ENCODE measurements at places on chromosomes 1 and 21.
A peak's percentile ranks its signal among the peaks of the same experiment; 100 is the strongest.

DNA sequence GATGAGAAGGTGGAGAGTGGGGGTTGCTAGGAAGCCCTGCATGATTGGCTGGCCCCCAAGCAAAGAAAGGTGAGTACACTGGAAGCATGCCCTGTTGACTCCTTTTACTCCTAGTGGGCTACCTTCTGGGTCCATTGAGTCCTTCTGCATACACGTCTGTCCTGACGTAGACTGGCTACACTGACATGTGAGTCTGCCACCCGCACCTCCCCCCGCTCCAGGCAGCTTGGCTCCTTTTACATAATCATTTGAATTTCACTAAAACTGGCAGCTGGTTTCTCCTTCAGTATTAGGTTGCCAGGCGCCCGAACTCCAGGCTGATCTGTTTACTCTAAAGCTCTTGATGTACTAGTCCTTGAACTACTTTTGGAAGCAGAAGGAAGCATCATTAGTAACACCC is 8.7 kb downstream of the MRPS21 start:
- no peak for DNase-seq

DNA sequence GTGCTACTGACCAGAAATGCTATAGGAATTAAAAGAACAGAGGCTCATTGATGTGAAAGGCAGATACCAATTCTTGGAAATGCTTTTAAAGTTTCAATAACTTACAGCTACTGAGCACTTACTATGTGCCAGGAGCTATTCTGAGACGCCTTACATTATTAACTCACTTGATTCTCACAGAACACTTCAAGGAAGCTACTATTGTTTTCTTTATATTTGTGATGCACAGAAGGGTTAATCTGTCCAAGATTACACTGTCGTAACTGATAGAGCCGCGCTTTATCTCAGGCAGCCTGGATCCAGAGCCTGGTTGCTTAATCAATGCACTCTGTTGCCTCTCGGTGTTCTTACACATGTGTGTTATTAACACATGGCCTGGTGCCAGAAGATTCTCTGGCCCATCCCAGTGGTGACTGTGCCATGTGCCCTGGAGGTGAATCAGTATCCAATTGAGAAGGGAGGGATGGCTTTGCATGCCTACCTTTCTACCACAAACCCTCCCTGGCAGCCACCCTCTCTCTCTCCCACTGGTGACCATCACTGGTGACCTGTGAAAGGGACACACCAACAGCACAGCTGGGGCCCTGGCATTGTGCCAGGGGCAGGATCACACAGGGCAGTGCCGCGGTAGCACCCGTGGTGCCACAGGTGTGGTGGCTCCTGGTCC is 8.8 kb downstream of the FMO1 start:
- DNase-seq = peak; percentile 80

- no peak for DNase-seq
Measured at GRCh38 chr21:41164981-41165655, 2.8 kb upstream of the BACE2 start.

DNA sequence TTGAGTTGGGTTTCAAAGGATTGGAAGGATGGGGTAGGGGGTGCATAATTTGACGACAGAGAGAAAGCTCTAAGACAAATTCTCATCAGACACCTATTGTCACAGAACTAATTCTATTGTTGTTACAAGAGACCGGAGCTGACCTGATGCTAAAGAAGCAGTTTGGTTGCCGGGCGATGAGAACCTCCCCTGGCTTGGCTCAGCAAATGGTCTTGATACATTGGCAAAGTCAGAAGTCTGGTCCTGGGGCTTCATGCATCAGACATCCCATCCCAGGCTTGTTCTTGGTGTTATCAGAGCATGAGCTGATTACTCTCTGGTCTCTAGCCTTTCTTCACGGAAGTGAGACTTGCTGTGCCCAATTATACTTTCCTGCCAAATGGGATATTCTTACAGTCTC is 15.4 kb downstream of the TRIM67 start:
- no peak for DNase-seq

DNA sequence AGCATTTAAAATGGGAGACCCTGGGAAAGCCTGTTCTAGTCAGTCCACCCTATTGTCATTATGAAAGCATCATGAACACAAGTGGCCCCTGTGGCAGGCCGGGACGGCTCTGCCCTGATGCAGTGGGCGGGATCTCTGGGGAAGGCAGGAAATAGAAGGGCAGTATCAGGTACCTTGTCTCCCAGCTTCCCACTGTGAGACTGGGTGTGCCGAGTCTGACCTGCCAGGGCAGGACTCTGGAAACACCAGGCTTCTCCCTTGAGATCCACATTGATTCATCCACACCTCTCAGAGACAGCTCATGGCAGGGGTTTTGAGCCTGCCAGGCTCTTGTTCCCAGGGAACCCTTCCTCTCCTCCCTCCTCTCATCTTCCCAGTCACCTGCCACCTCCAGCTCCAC is 24.5 kb upstream of the GNPAT start:
- DNase-seq = no peak

GRCh38 chr21:44681861-44682579 is at the start of gene KRTAP12-1:
TSS of gene KRTAP12-1 (minus strand) at chr21:44682163. CDS start at chr21:44682123, 40 bp downstream.
- no peak for DNase-seq

DNA sequence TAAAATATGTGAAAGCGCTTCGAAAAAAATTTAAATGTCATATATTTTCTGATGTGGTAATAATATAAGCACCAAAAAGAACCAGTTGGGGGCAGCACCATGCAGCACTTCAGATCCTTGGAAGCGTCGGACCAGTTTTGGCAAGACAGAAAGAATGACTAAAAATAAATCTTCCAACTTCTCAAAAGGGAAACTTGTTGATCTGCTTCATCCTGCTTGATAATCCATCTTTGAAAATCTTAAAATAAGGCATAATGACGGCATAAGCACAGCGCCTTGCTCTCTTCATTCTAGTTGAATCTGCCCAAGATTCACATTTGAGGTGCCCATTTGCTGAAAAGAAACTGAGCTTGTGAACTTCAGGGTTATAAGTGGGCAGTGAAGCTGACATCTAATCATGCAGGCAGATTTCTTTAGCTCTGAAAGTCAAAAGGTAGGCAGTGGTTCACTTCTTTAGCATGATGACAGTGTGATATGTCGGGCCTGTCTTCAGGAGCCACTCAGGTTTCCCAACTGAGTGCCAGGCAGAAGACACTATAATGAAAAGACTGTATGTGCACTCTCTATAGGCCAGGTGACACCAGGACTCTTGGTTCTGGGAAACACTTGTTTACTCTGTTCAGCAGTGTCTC is 19.8 kb upstream of the MUTYH start:
- peak; percentile 55 for DNase-seq

- no peak for DNase-seq
Measured at GRCh38 chr1:215188302-215188950, 105.9 kb downstream of the KCNK2 start.

DNA sequence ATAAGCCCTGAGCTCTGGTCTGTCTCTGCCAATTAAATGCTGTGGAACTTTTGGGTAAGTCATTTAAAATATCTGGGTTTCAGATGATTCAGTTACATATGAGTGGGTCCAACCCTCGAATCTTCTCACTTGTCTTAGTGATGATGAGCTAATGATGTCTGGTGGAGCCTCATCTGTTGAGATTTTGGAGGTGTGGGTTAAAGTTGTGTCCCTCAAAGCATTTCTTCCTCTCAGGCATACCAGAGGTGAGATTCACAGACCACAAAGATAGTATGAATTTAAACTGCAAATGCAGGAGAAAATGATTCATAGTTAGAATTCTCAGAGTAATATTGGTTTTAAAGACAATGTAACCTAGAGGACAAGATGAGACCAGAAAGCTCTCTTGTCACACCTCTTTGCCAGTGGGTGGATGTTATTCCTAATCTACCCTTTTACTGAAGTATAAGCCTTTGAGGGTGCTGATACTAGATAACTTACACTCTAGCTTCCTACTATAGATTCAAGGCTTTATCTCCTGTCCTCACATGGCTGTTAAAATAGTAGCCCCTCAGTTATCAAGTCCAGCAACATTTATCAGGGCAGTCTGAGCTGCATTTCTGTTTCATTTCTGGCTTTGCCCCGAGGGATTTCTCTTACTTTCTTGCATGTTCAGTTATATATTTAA is 90.7 kb downstream of the MT1HL1 start:
- no peak for DNase-seq

DNA sequence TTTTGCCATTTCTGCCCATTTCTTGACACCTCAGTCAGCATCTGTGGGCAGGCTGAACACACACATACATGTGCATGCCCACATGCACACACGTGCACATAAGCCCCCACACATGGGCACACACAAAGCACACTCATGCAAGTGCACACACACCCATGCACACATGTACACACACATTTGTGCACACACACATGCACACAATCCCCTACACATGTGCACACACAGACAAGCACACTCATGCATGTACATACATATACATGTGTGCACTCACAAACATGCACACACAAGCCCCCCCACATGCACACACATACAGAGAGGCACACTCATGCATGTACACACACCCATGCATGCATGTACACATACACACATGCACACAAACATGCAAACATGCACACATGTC is 83.5 kb upstream of the ACTRT2 start:
- no peak for DNase-seq

DNA sequence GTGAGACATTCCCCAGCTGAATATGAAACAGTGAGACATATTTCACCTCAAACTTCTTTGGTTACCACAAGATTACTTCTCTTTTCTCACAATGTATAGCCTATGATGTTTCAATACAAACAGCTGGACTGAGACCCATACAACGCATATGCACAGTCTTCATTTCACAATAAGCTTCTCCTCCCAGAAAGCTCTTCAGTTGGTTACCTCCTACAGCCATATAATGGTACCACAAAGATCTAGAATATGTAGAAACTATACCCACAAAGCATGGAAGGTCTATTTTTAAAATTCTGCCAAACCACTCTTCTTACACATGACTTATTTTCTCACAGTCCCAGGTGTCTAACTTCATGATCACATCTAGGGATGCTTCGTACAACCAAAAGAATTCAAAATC is 70.8 kb downstream of the JAK1 start:
- DNase-seq = no peak

DNA sequence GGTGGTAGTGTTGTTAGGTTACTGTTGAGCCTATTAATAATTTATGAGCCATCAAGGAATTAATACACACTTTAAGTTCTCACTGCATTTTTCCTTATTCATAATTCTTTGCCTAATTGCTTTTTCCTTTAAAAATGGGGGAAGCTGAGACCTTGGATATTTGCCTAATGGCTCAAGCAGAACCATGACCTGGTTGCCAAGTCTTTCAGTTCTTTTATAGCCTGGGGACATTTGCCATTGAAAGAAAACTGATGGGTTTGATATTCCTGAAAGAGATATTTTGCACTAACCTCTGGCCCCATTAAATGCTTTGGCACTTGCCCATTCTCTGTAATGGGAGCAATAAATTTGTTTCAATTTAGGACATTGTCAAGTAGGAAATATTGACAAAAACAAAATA is 18.5 kb upstream of the LRRC53 start:
- DNase-seq = no peak

DNA sequence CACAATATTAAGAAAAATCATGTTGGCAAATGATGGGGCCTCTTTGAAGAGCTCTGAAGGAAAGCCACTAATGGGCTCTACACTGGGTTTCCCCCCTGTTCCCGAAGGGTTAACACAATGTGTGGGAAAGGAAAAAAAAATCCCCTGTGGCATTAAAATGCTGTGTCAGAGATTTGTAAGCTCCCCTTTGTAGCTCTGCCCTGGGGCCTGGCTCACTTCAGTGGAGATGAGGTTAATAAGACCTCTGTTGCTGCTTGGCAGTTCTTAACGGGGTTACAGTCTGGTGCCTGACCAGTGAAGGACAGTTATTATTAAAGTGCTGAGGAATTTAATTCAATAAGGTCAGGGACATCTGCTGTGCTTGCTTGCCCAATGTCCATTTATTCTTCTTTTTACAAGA is 129.7 kb upstream of the UBE2U start:
- DNase-seq = no peak

- no peak for DNase-seq
Measured at GRCh38 chr1:58045094-58045705, 501.3 kb downstream of the OMA1 start.

DNA sequence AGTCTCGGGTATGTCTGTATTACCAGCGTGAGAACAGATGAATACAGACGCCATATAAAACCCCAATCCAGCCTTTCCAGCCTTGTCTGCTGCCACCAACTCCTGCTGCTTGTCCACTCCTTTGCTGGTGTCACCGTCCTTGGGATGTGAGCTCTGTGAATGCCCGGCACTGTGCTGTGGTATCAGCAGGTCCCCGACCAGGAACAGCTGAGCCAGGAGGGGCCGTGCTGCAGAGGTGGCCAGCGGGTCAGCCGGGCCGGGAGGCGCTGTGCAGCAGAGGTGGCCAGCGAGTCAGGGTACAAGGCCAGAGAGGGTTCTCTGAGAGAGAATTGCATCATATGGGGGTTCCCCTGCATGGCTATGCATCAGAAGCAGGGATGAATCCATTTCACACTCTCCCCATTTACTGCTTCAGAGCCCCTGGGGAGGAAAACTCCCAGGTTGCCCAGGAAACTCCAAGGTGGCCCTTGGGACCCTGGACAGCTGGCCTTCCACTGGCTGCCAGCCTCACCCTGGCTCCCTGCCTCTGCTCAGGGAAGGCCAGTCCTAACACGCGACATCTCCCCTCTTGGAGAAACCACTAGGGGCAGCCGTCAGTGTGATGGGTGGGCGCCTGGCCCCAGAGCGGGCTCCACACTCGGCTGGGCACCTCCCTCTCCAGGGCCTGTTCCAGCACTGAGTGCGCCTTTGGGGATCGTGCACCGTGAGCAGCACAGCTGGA is 122.4 kb upstream of the COL6A1 start:
- DNase-seq = no peak

GRCh38 chr1:167293057-167293456 is 72.4 kb downstream of the POU2F1 start:
- DNase-seq = no peak

- DNase-seq = no peak
Measured at GRCh38 chr1:187909382-187909781, 1080.6 kb downstream of the PLA2G4A start.

- DNase-seq = peak; percentile 39
Measured at GRCh38 chr1:187928288-187928687, 1099.5 kb downstream of the PLA2G4A start.

DNA sequence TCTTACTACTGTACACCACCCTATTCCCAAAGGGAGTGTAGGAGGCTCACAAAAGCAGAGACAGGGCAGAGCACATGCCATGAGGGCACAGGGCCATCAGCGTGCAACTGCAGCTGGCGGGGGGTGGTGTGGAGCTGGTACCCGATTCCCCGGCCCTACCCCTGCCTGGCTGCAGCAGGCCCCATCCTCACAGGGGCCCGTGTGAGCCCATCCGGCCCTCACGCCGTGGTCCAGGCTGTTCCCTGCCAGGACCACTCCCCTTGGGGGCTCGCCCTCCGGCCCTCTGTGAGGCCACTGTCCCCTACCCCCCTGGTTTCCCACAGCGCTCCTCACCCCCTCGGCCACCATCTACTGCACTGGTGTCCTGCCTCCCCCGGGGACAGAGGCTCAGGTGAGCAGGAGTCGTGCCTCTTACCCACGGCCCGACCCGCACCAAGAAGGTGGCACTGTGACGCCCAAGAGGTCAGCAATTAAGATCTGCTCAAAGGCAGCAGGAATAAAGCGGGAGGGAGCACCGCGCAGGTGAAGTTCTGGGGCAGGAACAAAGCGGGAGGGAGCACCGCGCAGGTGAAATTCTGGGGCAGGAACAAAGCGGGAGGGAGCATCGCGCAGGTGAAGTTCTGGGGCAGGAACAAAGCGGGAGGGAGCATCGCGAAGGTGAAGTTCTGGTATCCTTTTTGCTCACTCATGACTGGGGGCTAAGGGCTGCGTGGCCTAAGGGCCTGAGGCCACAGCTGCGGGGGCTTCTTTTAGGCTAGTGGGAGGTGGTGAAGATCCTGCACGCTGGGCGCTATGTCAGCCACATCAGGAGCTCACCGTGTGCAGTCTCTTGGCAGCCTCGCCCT is 3.9 kb downstream of the POFUT2 start:
- DNase-seq = no peak

GRCh38 chr1:33314416-33314815 is 6.5 kb downstream of the A3GALT2 start:
- peak; percentile 82 for DNase-seq
